ENCODE measurements at places on chromosomes 13 and 19.

DNA sequence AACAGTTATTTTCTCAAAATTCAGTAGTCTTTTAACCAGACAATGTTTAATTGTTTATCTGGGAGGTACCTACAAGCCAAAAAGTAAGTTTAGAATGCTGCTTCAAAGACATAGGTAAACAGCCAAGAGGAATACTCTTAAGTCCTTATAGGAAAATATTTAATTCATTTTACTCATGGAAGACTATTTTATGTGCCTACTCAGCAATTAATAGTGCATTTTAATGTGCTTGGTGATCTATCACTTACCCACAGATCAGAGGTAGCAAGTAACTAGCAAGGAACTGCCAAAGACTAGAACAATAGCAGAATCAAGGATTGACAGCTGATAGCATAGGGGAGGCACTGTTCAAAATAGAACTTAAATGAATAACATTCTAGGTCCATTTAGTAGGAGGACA lies 60.4 kb downstream of the DNAJC15 start:
- DNase-seq = no peak

DNA sequence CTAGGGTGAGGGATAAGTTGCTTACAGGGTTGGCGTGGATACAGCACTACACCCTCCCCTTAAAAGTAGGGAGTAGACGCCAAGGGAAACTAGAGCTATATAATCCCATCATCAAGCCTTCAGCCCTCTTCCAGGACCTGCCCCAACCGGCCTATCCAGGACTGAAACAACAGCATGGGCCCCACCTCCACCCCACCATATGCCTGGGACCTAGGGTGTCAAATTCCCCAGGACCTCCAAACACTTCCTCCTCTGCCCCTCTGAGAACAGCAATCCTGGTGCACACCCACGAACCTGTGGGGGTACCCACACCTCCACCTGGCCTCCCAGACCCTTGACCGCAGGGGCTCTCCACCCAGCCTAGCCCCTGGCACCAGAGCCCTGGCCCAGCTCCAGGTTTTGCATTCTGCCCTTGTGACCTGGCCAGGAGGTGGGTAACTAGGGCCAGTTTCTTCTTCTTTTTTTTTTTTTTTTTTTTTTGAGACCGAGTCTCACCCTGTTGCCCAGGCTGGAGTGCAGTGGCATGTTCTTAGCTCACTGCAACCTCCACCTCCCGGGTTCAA lies 1.4 kb upstream of the CYP2F1 start:
- DNase-seq = no peak

DNA sequence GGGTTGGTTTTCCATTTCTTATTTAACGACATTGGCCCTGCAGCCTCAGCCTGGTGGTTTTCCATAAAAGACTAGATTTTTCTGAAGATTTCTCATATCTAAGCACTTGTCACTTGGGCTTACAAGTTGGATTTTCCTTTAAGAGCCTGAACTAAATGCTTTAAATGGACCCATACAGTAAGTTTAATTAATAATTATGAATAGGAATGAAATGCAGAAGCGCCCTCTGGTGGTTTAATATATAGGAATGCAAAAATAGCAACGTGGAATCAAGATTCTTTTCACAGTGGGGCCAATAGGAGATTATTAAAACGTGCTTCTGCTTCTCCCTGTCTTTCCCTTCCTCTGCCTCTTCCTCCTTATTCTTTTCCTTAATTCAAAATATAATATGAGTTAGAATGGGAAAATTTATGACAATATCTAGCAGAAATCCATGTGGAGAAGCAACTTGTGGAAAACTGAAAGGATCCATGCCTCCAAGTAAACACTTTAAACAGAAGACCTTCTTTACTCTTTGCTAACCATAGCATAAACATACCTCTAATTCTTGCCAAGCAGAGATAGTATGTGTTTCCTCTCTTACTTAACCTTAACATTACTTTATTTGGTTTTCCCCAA lies 324.0 kb downstream of the GPC5 start:
- DNase-seq = peak; percentile 72

DNA sequence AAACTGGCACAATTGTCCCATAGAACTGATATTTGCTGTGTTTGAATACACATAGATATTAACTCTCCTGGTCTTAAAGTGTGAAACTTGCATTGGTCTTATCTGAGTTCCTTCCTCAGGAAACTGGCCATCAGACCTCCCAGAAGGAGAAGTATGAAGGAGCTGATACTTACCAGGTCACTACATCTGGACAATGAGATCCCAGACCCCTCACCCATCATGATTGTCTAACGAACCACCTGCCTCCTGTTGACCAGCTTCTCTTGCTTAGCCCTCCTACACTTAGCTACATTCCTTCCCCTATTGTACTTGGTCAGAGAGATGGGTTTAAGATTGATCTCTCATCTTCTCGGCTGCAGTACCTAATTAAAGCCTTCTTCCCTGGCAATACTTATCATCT lies 413.3 kb downstream of the KCTD12 start:
- no peak for DNase-seq

- DNase-seq = no peak
Measured at GRCh38 chr13:40220299-40220935, 446.0 kb downstream of the FOXO1 start.

DNA sequence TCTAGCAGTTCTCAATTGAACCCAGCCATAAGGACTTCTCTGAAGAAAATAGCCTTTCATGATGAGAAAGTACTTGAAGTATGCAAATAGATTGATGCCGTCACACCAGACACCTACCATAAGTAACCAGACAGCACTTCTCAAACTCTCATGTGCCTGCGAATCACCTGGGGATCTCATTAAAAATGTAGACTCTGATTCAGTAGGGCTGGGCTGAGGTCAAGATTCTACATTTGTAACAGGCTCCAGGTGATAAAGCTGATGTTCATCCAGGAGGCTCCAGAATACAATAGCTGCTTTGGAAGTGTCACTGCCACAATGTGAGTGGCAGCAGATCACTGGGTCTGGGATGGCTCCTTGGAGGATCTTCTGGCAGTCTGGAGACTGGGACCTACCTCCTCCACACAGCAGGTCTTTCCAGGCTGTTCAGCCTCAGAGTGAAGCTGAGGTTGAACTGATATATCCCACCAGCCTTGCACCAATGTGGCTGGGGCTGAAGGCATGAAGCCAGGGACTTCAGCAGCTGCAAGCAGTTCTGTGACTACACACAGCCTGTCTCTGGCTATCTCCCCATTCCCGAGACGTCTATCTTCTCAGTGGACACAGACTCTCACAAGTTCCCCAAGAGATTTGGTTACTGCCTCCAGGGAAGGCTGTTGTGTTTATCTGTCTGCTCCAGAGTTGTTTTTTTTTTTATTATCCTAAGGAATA lies 9.1 kb downstream of the MBNL2 start:
- DNase-seq = no peak

DNA sequence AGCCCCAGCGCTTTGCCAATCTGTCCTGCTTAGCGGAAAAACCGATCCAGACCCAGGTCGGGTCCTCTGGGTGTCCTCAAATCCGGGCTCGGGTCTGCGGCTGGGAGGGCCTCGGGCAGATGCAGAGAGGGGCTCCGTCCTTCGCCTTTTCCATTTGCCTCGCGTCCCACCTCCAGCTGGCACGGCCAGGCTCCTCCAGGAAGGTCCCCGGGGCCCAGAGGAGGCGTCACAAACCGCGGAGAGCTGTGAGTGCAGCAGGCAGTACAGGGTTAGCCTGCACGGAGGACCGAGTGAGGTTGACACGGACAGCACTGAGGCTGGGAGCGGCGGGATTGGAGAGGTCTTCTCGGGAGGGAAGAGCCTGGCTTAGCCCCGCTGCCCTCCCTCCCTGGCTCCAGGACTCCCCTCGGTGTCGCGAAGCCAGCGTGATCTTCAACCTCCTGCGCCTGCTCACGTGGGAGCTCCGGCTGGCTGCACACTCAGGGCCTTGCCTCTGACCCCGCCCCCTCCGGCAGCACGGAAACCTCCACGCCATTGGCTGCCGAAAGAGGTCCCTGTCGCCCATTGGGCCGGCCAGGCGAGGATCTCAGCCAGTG lies 2.8 kb upstream of the IFNL2 start:
- DNase-seq = no peak

DNA sequence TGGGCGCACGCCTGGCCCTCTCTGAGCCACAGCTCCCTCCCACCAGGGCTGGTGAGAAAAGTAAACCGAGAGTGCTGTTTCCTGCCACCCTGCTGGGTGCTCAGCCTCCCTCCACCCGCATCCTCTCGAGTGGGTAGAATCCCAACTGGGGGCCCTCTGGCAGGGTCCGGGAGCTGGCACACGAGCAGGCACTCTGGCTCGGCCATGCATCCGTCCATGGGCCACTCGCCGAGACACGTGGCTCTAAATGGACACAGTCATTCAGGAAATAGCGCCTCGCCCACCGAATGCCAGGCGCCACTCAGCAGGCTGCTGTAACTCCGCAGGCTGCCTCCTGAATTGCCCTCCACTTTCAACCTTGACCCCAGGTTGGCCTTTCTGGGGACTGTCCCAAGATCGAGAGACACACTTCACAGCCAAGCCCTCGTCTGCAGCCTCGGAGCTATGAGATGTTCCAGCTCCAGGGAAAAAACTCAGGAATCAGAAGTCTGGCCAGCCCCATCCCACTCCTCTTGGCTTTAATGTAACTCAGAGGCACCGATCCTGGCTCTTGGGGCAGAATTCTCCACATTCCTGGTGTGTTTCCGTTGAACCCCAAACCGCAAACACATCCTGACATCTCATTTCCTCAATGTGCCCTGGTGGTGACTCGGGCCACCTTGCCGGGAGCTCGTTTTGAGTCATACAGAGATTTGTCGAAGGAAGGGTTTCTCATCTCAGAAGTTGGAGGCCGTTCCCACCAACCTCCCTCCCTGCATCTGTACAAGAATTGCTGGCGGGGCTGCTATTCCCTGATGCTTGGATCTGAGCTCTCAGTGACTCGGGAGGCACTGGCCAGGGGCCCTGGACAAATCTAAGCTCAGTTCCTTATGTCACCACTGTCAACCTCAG lies 14.1 kb downstream of the KLF2 start:
- DNase-seq = no peak

GRCh38 chr13:91745967-91746366 lies 347.5 kb downstream of the GPC5 start:
- DNase-seq = no peak

DNA sequence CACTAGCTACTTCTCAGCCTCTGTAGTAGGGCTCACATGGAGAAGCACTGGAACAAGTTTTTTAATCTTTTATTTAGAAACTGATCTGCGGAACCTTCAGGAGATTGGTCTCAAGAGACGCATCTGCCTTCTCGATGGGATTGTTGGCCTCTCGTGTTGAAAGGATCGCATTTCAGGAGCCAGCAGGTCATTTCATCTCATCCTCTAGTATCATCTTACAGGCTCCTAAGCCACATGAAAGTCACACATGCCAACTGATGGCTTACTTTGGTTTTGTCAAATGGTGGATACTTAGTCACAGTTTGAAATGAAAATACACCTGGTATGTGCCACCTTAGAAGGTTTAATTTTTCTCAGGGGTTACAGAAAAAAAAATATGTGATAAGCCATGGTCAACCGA lies 1703.6 kb downstream of the EFNB2 start:
- no peak for DNase-seq

DNA sequence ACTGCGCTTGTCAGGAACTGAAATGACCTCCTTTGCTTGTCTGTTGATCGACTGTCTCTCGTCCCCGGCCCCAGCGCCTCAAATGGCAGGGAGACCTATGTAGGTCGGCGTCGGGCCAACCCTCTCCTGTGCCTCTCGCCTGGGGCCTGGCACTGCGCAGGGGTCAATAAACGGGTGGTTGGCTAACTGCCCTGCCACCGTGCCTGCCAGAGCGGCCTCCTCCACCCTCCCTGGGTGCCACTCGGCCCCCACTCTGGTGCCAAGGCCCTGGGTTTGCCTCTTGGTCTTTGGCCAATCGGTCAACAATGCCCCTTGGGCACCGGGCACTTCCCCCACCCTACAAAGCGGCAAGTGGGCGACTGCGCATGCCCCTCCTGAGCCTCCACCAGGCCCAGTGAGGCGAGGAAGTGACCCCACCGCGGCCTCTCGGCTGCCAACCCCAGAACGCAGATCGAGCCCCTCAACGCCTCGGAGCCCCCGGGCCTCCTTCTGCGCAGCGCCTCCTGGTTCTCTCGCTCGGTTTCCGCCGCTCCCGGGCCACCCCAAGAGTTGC lies 1.1 kb downstream of the KEAP1 start:
- peak; percentile 90 for DNase-seq

DNA sequence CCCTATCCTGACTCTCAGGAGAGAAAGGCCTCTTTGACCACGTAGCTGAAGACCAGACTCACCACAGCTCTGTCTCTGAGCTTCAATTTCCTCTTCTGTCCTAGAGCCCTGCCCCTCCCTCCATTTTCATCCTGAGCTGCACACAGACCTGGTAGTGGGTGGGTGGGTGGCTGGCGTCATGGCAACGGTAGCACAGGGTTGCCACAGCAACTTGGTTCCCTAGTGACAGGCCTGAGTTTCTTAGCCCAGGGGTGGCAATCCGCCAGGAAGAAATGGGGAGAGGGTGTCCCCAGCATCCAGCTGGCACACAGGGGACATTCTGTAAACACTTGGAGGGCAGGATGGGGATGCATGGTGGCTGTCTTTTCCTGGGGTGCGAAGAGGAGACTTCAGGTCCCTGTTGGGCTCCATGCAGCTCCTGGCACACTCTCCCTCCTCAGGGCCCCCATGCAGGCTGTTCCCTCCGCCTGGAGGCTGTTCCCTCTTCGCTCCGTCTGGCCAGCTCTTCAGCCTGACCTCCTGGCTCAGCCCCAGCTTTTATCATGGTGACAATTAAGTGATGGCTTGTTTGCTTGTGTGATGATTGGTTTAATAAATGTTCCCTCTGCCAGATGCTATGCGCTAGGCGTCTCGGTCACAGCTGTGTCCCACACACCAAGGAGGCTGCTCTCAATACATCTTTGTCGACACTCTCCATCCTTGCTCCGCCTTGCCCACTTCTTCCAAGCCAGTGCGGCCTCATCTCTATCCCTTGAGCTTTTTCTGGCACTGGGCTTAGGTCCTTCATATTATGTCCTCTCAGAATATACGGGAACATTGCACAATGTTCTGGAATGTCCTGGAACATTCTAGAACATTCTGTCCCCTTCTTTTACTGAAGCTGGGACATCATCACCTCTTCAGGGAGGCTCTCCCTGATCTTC lies 7.4 kb upstream of the KLHL26 start:
- no peak for DNase-seq

DNA sequence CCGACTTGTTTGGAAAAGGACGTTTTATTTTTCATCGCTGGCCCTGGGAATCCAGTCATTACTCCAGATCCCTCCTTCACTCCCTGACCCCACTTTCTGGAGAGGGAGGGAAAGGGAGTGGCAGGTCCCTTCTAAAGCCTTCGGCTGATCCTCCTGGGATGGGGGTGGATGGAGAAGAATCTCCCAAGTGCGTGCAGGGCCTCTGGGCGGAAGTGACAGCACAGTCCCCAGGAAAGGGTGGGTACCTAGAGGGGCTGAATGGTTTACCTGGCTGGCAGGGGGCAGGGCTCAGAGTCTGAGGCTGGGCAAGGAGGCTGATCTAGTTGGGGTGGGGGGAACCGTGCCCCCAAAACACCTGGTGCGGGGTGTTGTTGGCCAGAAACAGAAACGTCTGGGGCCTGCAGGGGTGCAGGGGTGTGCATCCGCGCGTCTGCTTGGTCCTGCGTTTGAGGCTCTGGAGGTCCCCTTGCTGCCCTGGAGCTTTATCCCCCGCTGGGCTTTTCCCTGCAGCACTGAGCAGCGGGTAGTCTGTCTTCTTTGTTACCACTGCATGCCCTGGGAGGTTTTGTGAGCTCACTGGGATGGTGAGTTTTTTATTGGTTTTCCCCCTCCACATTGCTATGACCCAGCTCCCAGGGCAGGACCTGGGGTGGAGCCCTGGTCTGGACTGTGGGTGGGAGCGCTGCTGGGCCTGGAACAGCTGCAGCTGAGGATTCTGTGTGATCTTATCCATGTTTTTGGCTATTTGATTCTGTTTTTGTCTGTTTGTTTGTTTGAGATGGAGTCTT lies 3.0 kb upstream of the ZNF628 start:
- no peak for DNase-seq

- peak; percentile 91 for DNase-seq
Measured at GRCh38 chr19:18204394-18205199, 755 bp upstream of the RAB3A start.

All from NCI-H2029 treated with DMSO at 0.1 percent for 48 hours (cell line).